ENCODE measurements at places on chromosomes 13 and 19.

GRCh38 chr19:33752018-33752800, 44.5 kb upstream of the KCTD15 start:
- no peak overlapping the region for H3K4me3 ChIP-seq
- DNase-seq: no peak
- H3K36me3 ChIP-seq: no peaks in the 10 kb centered on the region
- no peaks in the 10 kb centered on the region for H3K27me3 ChIP-seq
- no peak overlapping the region for H3K27ac ChIP-seq
- no peaks in the 10 kb centered on the region for H3K4me1 ChIP-seq

DNA sequence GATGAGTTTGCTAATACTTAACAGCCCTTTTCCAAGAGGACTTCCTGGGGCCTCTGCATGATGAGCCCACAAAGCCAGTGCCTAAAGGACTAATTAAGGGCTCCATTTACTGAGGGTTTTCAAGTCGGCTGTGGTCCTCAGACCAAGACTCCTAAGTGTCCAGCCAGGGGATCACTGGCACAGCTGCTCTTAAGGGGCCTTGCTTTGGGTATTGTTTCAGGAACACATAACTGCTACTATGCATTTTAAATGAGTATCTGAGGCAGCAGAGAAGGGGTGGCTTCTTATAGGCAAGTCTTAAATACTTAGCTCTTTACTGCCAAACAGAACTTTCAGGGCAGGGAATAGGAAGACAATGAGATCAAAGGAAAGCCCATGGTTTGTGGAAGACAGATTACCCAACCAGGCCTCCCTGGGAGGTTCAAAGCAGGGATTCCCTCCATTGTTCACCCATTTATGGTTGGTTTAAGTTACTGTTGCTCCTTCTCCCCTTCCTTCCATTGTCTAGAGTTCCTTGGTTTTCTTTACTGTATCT, 61.9 kb downstream of the TNFRSF19 start:
- H3K27me3 ChIP-seq: no peaks in the 10 kb centered on the region
- DNase-seq: no peak
- no peaks in the 10 kb centered on the region for H3K4me1 ChIP-seq
- H3K36me3 ChIP-seq: no peaks in the 10 kb centered on the region

DNA sequence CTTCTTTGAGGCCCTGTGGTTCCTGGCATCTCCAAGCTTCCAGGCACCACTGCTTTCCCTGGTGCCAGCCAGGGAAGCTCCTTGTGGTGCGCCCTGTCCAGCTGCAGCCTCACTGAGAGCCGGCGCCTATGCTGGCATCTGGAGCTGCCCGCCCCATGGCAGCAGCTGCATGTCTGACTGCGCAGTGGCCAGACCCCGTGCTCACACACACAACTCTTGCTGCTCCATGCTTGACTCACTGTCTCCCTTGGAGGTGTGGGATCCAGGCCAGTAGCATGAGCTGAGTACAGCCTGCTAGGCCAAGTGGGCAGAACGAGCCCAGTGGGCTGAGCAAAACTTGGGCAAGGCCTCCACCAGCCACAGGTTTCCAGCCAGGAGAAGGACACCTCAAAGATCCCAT, 11.5 kb upstream of the SUPT20H start:
- no peak overlapping the region for H3K27ac ChIP-seq
- H3K36me3 ChIP-seq: no peaks in the 10 kb centered on the region
- no peaks in the 10 kb centered on the region for H3K27me3 ChIP-seq
- no peak overlapping the region for H3K4me3 ChIP-seq
- DNase-seq: no peak
- H3K4me1 ChIP-seq: no peaks in the 10 kb centered on the region

DNA sequence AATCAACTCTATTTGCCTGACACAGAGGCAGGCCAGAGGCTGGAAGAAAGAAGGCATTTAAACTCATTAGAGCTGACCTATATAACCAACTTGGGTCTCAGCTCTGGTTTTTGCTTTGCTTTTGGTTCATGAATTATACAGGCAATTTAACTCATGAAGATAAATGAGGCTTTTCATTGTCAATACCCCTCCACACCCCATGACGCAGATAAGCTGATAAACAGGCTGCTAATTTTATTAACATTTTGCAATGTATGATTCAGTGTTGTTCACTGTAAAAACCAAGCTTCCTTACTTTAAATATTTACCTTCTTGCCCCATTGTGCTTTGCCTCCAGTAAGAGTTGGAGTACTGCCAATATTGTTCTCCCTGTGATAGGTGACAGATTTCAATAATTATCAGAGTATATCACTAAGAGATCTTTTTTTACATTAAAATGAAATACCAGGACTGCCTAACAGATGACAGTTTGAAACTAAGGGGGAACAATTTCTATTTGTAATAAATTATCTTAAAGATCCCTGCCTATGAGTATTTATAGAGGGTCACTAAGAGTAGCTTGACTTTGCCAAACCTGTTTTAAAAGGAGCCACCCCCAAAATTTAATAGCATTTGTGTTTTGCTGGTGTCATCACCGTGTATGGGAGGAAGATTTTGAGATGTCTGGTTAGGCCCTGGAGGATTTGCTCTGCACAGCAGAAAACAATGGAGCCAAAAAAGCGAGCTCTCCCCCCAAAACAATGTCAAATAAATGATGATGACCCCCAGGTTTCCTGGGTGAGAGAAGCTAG, 472.7 kb upstream of the NBEA start:
- H3K4me1 ChIP-seq: no peaks in the 10 kb centered on the region
- H3K36me3 ChIP-seq: no peaks in the 10 kb centered on the region
- no peak for DNase-seq
- no peak overlapping the region for H3K4me3 ChIP-seq

GRCh38 chr19:38684862-38685665, 37.6 kb downstream of the ACTN4 start:
- DNase-seq: no peak
- H3K27me3 ChIP-seq: no peaks in the 10 kb centered on the region
- H3K27ac ChIP-seq: peak overlapping the region; percentile 65
- no peaks in the 10 kb centered on the region for H3K36me3 ChIP-seq

DNA sequence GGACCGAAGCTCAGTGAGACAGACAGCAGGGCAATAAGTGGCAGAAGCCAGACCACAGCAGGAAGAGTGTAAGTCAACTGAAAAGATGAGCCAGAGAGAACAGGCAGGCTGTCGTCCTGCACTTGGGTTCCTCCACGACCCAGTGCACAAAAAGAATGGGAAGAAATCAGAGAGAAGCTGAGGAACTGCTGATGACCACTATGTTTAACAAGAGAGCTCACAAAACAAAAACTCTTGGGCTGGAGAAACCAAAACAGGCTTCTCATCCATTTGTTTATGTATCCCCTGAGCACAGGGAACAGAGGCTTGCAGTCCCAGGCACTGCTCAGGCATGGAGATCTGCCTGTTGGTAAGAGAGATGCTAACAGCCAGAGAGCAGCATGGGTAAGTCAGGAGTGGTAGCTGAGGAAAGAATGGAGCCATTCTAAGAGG, 14.0 kb downstream of the AKAP8L start:
- no peak overlapping the region for H3K4me3 ChIP-seq
- H3K36me3 ChIP-seq: peaks cover 50% of the 10 kb centered on the region
- no peak for DNase-seq

GRCh38 chr13:25295701-25296100, 5.7 kb upstream of the NUP58 start:
- no peaks in the 10 kb centered on the region for H3K36me3 ChIP-seq
- H3K4me3 ChIP-seq: no peak overlapping the region
- H3K4me1 ChIP-seq: peaks cover 7% of the 10 kb centered on the region
- DNase-seq: no peak
- no peaks in the 10 kb centered on the region for H3K27me3 ChIP-seq
- H3K27ac ChIP-seq: no peak overlapping the region

DNA sequence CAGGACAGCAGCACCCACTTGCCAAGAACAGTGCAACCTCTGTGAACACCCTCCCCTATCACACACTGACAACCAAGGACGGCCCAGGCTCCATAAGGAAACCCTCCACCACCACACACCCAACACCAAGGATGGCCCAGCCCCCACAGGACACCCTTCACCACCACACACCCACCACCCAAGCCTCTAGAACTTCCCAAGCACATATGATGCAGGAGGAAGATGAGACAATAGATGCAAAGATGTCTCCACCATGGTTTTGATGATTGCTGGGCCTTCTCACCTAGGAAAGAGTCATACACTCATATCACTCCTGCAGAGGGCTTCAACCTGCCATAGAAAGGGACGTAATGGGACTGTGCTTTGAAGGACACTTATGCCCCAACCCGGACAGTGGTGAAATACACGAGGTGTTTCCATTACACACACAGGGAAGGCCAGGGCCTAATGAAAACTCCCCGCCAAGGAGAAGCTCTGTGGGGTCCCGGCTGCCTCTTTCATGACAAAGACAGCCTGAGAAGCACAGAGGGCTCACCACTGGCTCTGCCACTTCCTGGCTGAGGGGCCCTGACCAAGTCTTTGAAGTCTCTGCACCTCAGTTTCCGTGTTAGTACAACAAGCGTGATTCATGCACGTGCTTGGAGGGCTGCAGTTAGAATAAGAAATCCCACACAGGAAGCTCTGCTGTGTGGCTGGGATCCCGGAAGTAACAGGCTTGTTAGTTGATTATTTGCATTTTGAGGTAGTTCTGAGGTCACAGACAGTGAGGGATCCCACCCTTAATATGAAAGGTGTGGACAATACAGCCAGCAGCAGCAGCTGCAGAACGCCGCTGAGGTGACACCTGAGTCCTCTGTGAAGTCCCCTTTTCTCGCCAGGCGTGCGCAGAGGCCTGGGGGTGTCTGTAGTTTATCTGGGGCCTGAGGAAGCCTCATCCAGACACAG, 61.9 kb upstream of the ATP12A start:
- no peaks in the 10 kb centered on the region for H3K27me3 ChIP-seq
- no peaks in the 10 kb centered on the region for H3K36me3 ChIP-seq
- H3K4me3 ChIP-seq: no peak overlapping the region
- peak overlapping the region; percentile 24 for H3K27ac ChIP-seq

DNA sequence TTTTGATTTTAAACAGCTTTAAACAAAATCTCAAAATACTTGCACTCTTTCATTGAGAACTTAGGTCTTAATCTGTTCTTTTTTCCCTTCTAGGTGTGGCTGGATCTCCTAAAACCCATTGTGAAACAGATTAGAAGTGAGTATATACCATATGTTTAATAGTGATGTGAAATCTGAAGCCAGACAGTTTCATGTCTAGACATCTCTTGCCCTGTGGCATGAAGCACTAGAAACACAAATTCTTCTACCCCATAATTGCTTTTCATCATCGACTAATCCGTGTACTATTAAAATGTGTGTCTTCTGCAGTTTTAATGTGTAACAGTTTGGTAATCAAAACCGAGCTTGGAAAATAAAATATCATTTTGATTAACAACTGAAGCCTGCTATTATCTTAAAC, 188.2 kb upstream of the RNF113B start:
- DNase-seq: no peak
- no peaks in the 10 kb centered on the region for H3K36me3 ChIP-seq
- no peak overlapping the region for H3K4me3 ChIP-seq
- H3K27ac ChIP-seq: no peak overlapping the region
- no peaks in the 10 kb centered on the region for H3K4me1 ChIP-seq

- no peaks in the 10 kb centered on the region for H3K4me1 ChIP-seq
- DNase-seq: no peak
- no peak overlapping the region for H3K27ac ChIP-seq
- peaks cover 23% of the 10 kb centered on the region for H3K36me3 ChIP-seq
- H3K4me3 ChIP-seq: no peak overlapping the region
These were observed 9.5 kb downstream of the NDUFA11 start for GRCh38 chr19:5893907-5894703.

GRCh38 chr13:26015271-26016125, 36.3 kb downstream of the SHISA2 start:
- H3K27ac ChIP-seq: no peak overlapping the region
- H3K4me3 ChIP-seq: no peak overlapping the region
- no peaks in the 10 kb centered on the region for H3K4me1 ChIP-seq
- H3K36me3 ChIP-seq: no peaks in the 10 kb centered on the region
- H3K27me3 ChIP-seq: no peaks in the 10 kb centered on the region
- no peak for DNase-seq

- H3K36me3 ChIP-seq: no peaks in the 10 kb centered on the region
- H3K27ac ChIP-seq: no peak overlapping the region
- no peak for DNase-seq
- H3K27me3 ChIP-seq: no peaks in the 10 kb centered on the region
- no peaks in the 10 kb centered on the region for H3K4me1 ChIP-seq
- H3K4me3 ChIP-seq: no peak overlapping the region
These were observed 33.2 kb upstream of the CEACAM8 start for GRCh38 chr19:42627916-42628315.

DNA sequence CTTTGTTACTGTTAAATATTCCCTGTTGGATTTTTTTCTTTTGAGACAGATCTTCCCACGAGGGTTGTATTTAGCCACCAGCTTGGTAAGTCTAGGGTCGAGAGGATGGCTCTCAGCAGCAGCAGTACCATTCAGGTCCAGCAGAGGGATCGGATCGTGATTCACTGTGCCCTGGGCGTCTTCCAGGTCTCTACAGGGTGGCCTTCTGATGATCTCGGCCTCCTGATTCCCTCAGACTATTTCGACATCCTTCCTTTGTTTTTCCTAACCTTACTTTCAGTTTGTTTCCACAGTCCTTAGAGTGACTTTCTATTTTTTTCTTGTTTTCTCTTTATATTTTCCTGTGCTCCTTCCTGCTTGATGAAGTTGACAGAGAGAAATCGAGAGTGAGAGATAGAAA, 1436.9 kb downstream of the UQCRFS1 start:
- H3K36me3 ChIP-seq: no peaks in the 10 kb centered on the region
- H3K4me3 ChIP-seq: no peak overlapping the region
- no peak for DNase-seq
- H3K4me1 ChIP-seq: no peaks in the 10 kb centered on the region

GRCh38 chr19:29275266-29275665, 62.3 kb upstream of the UQCRFS1 start:
- no peak overlapping the region for H3K4me3 ChIP-seq
- H3K27ac ChIP-seq: no peak overlapping the region
- H3K36me3 ChIP-seq: no peaks in the 10 kb centered on the region
- DNase-seq: no peak
- H3K4me1 ChIP-seq: no peaks in the 10 kb centered on the region

DNA sequence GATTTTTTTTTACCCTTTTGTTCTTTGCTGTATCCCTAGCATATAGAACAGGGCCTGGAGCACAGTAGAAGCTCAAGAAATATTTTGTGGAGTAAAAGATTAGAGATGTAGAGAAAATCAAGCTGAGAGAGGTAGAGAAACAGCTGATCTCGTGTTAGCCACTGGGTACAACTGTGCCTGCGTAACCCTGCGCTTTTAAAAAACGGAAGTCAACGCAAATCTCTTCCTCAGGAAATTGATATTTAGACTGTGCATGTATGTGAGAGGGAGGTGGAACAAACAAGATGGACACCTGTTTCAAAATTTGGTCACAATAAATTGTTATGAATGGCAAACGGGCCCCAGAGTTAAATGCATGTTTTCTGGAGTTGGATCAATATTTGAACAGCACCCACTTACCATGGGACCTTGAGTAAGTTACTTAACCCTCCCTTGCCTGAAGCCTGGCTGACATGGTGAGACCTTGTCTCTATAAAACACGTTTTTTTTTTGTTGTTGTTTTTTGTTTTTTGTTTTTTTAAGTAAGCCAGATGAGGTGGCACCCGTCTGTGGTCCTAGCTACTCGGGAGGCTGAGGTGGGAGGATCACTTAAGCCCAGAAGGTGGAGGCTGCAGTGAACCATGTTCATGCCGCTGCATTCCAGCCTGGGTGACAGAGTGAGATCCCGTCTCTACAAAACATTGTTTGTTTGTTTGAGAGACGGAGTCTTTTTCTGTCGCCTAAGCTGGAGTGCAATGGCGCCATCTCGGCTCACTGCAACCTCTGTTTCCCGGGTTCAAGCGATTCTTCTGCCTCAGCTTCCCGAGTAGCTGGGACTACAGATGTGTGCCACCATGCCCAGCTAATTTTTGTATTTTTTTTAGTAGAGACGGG, 3.3 kb upstream of the EPOR start:
- no peak overlapping the region for H3K4me3 ChIP-seq
- DNase-seq: no peak
- peaks cover 14% of the 10 kb centered on the region for H3K4me1 ChIP-seq
- no peak overlapping the region for H3K27ac ChIP-seq
- peaks cover 13% of the 10 kb centered on the region for H3K27me3 ChIP-seq
- no peaks in the 10 kb centered on the region for H3K36me3 ChIP-seq

Data from effector memory CD4-positive, alpha-beta T cell (primary cell).